ENCODE measurements at places on chromosomes 5 and 9.

DNA sequence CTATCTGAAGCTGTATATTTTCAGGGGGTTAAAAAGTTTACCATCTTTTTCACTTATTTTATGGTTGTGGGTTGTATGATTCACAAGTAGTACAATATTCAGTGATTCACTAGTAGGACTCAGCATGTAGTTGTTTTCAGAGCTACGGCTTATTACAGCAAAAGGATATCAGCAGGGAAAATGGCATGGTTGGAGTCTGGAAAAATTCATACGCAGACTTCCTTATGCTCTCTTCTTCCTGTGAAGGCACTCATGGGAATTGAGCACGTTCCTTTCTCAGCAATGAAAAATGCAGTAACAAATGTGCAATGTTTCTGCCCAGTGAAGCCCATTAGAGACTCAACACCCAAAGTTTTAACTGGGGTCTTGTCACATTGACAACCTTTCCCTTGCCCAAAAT, 250.5 kb downstream of the KCNN2 start:
- DNase-seq: no peak

DNA sequence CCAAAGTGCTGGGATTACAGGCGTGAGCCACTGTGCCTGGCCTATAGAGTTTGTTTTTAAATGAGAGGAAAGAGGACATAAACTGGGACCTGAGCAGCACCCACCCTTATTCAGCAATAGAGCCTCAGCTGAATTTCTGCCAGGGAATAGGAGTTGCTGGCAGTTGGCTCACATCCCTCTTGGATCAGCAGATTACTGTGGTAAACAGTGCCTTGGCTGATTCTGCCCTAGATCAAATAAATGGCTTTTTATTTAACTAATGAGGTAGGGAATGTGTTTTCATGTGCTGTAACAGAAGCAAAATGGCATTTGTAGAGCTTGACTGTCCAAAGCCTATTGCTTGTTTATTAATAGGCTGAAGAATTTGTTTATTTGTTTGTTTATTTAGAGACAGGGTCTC, 2.1 kb downstream of the ARHGEF37 start:
- no peak for DNase-seq

- DNase-seq: no peak
Observed at GRCh38 chr5:43772764-43773477, 169.9 kb downstream of the NNT start.

DNA sequence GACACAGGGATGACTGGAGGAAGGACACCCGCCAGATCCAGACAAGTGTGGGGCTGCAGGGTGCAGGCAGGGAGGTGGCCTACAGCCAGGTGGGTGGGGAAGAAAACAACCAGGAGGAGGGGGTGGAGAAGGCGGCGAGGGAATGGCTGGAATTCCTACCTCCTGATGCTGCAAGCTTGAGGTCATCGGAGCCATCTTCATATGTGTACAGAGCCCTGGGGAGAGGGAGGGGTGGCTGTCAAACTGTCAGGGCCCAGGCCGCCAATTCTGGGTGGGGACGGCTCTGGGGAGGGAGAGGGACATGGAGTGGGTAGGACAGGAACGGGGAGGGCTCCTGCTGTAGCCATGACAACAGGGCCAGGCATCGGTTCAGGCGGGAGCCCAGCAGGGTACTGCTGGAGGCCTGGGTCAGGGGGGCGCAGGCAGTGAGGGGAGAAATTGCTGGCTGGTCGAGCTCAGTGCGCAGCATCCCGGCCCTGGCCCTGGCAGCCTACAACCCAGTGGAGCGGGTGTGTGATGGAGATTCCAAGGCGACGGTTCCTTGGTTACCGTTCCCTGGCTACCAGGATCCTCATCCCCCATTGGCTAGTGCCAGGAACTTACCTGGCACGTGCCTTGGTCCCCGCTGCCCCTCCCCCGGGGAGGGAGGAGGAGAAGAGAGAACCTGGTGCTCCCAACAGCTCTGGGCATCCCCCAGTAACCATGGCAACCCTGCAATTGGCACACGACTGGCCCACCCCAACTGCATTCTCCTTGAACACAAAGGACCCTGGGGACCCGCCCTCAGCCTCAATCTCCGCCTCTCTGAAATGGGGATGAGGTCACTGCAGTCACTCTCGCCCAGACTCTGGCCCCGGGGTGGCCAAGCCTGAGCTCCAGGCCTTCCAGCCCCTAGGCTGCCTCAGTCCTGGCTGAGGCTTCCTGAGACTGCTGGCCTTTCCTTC, 4.5 kb downstream of the DBN1 start:
- DNase-seq: peak; percentile 56

GRCh38 chr5:124352312-124352711, 394.1 kb downstream of the ZNF608 start:
- no peak for DNase-seq

DNA sequence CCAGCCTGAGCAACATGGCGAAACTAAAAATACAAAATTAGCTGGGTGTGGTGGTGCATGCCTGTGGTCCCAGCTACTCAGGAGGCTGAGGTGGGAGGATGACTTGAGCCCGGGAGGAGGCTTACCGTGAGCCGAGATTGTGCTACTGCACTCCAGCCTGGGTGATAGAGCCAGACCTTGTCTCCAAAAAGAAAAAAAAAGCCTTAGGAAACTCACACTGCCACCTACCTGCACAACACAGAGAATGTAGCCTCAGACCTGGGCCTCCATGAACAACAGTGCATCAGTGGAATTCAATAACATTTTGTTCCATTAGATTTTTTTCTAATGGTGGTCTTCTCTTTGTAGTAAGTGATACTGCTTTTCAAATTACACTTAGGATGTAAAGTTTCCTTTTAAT, 63.8 kb upstream of the RARS1 start:
- no peak for DNase-seq

GRCh38 chr5:172530406-172530805, 76.1 kb upstream of the SH3PXD2B start:
- no peak for DNase-seq

- DNase-seq: no peak
Observed at GRCh38 chr5:126538579-126538978, 56.4 kb downstream of the ALDH7A1 start.

- peak; percentile 53 for DNase-seq
Observed at GRCh38 chr5:98349251-98349989, 424.0 kb upstream of the RGMB start.

GRCh38 chr5:152271420-152271819, 133.7 kb downstream of the NMUR2 start:
- DNase-seq: no peak

DNA sequence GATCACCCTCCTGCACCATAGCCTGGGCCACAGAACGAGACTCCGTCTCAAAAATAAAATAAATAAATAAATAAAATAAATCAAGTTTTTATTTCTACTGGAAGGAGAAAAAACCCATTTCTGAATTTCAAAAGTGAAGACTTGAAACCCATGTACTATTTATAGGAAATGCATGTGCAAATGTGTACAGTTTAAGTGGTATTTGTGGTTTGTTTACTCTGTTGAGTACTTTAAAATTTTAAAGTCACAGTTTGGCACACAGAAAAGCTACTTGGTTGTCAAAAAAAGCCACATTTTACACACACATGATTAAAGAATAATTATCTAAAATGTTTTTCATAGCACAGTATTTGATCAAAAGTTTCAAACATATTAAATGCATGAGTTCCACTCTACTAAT, 43.6 kb downstream of the NR3C1 start:
- DNase-seq: no peak

- no peak for DNase-seq
Observed at GRCh38 chr9:107566611-107567061, 77.1 kb upstream of the KLF4 start.

DNA sequence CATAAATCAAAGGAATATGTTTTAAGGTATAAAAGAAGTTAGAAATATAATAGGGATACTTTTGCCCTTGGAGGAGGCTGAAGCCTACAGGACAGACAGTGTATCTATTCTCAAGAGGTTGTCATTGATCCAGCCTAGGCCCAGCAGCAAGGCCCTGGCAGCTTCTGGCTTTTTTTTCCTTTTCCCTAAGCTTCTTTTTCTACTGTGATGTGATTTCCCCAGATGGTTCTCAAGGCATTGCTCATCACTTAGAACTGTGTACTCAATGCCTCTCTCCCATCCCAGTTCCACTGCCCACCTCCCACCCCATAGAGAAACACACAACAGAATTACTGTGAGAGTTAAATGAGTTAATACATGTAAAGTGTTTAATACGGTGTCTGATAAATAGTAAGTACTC, 88.6 kb downstream of the SLC44A1 start:
- no peak for DNase-seq

GRCh38 chr9:87886933-87887505, 4.3 kb downstream of the SPATA31E1 start:
- DNase-seq: no peak

DNA sequence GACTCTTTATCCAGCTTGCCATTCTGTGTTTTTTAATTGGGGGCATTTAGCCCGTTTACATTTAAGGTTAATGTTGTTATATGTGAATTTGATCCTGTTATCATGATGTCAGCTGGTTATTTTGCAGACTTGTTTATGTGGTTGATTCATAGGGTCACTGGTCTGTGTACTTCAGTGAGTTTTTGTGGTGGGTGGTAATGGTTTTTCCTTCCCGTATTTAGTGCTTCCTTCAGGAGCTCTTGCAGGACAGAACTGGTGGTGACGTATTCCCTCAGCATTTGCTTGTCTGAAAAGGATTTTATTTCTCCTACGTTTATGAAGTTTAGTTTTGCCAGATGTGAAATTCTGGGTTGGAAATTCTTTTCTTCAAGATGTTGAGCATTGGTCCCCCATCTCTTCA, 381.1 kb downstream of the MAN2A1 start:
- no peak for DNase-seq

- no peak for DNase-seq
Observed at GRCh38 chr5:120254385-120254784, 209.7 kb upstream of the PRR16 start.

GRCh38 chr5:14767735-14768507, 103.4 kb downstream of the OTULIN start:
- no peak for DNase-seq

- DNase-seq: no peak
Observed at GRCh38 chr9:90502134-90502533, 140.5 kb downstream of the DIRAS2 start.

- no peak for DNase-seq
Observed at GRCh38 chr9:100575765-100576386, 2.0 kb upstream of the CAVIN4 start.

- DNase-seq: peak; percentile 53
Observed at GRCh38 chr5:144205141-144205551, 34.5 kb downstream of the KCTD16 start.

DNA sequence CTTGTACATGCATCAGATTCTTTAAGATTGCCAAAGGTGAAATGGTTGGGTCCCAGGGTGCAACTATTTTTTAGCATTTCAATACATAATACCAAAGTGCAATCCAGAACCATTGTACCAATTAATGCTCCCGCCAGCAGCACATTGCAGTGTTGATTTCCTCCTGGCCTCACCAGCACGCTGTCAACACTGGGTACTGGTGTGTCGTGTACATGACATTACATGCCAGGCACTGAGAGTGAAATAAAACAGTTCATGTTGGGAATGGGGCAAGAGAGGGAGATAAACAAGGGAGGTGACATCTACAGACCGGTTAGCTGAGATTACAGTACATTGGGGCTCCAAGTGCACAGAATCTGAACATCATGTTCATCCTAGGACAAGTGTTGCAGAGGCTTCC, 37.8 kb downstream of the HMGCS1 start:
- DNase-seq: no peak

DNA sequence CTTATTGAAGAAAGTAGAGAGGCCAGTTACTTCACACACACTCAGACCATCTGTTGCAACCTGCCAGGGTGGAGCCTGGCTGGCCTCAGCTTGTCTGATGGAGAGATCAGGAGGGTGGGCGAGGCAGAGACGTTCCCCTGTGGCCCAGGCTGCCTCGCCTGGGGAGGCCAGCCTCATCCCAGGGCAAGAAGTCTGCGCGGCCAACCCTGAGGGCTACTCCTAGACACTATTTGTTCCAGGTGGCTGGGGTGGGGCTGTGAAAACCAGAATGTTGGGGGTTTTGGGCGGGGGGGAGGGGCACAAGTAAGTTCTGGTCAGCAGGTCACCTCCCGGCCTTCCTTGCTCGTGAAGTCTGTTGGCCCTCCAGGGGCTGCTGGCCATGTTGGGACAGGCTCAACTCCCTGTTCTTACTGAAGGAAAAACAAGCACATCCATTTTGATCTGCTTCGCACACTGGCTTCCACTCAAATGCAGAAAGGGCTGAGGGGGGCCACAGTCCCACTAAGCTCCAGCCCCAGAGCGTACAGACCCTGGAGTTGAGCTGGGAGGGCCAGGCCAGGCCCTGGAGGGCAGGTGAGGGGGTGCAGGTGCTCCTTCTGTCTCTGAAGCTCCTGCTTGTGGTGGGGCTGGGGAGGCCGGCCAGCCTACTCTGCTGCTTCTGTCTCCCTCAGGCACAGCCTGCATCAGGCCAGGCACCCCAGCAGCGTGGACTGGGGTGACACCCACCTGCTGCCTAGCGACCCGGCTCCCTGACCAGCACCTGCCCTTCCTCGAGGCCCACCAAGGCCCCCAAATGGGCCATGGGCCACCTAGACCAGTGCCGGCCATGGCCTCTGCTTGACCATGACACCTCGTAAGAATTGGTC, 46.6 kb downstream of the SECISBP2 start:
- no peak for DNase-seq
